ENCODE measurements at places on chromosomes 1 and 21.

DNA sequence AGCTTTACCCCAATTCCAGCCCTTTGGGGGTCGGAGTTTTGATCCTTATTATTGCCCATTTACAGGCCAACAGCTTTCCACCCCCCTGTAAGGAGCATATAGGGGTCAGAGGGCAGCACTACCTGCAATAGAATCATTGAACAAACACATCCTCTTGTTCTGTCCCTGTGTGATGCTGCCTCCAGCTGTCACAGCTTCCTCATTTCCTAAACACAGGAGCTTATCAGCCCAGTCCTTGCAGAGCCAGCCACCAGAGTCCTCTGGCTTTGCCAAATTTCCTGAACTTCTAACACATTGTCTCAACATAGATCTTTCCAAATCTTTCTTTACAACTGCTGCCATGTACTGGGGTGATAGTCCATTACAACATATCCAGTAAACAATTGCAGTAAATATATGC lies 32.8 kb upstream of the PTBP2 start:
- DNase-seq: no peak

GRCh38 chr21:44253832-44254710 lies 7.6 kb downstream of the DNMT3L start:
- DNase-seq: peak; percentile 47

GRCh38 chr1:21898326-21899200 lies 38.5 kb downstream of the HSPG2 start:
- DNase-seq: no peak

DNA sequence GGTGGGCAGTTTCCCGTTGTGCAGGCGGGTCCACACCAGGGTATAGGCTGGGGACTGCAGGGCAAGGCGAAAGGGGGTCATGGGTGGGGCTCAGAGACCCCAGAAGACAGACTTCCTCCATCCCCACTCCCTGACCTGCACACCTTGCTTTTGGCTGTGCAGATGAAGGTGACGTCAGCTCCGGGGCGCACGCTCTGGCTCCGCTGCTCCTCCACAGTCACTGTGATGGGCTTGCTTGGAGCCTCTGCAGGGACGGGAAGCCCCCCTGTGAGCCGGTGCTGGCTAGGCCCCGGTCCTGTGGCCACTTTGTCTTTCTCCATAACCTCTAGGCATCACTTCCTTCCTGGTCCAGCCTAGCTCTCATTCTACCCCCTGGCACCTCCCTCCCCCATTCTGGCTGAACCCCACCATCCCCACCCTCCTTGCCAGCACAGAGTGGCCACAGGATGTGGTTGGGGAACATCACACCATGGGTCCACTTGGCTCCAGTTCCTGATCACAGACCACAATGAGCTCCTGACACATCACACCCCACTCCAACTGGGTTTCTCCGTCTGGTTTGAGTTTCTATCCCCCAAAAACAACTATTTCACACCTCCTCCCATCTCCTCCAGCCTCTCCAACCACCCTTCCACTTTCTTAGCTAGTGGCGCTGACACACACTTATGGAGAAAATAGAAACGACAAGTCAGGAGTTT lies 45.2 kb downstream of the LDLRAD2 start:
- peak; percentile 16 for DNase-seq

- DNase-seq: peak; percentile 86
These were observed 16.9 kb upstream of the SAMD11 start for GRCh38 chr1:906600-907420.

- DNase-seq: no peak
These were observed 50.9 kb downstream of the TLCD4 start for GRCh38 chr1:95168028-95168427.

DNA sequence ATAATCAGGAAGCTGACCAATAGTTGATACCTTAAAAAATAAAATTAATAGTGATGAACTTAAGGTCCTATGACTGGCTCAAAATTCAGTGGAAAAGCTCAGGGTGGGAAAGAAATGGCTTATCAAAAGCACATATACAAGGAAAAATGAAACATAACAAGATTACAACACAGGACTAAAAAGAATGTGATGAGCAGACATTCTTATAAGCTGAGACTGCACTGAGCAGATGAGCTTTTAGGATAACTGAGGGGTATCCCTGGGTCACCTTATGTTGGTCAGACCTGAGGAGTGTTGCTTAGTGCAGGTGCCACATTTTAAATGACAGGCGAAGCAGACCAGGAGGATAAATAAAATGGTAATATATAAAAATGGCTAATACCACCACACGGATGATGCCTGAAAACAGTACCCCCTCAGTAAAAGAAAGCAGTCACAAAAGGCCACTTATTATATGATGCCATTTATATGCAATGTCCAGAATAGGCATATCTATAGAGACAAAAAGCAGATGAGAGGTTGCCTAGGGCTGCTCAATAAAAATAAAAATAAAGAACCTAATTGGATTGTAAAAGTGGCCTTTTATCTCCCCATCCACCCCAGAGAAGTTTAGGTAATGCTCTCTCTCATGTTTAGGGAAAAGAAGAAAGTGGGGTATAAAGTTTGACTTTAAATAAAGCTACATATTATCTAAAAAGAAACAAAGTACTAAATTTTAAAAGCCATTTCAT lies 163.9 kb downstream of the SLC45A1 start:
- DNase-seq: no peak

- DNase-seq: peak; percentile 41
These were observed 433.1 kb downstream of the CAMTA1 start for GRCh38 chr1:7218210-7218832.

DNA sequence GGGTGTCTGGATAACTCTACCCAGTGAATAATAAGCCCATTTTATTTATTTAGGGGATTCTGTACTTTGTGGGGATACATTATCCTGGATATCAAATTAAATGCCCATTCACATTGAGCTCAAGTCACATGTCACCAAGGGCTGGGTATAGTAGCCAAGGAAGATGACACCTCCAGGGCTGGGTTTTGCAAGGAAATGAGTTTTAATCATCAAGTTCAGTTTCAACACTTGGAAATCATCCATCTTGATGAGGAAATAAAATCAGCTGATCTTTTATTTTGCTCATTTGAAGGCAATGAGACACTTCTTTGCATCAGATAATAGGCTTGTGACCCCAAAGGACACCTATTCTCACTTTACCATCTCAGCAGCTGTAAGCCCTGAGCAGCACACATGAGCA lies 80.0 kb upstream of the TNR start:
- DNase-seq: peak; percentile 46

GRCh38 chr1:194862129-194862528 lies 1675.7 kb upstream of the B3GALT2 start:
- no peak for DNase-seq

GRCh38 chr1:213605732-213606131 lies 382.0 kb upstream of the PROX1 start:
- no peak for DNase-seq

GRCh38 chr1:12475530-12475934 lies 142.5 kb downstream of the DHRS3 start:
- no peak for DNase-seq

DNA sequence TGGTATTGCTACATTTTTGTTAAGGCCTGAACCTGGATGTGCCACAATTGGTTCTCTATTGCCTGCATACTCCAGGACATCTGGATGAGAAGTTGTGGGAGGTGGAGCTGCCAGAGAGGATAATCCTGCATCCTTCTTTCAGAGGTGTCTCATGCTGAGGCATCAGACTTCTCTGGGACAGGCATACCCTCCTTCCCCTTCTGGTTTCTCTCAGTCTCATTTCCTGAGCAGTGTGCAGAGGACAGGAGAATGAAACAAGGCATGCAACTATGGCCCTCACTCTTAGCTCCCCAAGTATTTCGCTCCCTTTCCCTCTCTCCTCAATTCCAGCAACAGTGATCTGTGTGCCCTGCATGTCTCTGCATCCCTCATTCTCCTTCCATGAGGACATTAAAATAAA lies 7.6 kb upstream of the RGSL1 start:
- DNase-seq: no peak

- no peak for DNase-seq
These were observed 55.9 kb downstream of the RAP1GAP start for GRCh38 chr1:21613072-21613867.

DNA sequence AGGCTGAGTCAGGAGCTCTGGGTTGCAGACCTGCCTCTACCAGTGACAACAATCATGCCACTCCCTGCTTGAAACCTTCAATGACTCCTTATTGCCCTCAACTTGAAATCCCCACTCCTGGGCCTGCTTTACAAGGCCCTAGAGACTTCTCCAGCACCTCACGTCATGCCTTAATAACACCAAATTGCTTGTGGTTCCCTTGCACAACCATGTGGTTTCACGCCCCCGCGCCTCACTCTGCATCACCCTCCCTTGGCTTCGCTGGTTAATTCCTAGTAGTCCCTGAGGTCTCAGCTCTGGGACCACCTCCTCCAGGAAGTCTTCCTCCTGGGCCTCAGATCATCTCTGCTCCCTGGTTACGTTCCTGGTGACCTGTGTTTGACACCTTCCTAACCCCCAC lies 33.0 kb downstream of the EPHA2 start:
- peak; percentile 85 for DNase-seq

Measured in suppressor macrophage treated with lipopolysaccharide for 4 hours (primary cell).